SHP77 treated with DMSO at 0.1 percent for 48 hours (cell line): ENCODE measurements at places on chromosomes 4 and X.

DNA sequence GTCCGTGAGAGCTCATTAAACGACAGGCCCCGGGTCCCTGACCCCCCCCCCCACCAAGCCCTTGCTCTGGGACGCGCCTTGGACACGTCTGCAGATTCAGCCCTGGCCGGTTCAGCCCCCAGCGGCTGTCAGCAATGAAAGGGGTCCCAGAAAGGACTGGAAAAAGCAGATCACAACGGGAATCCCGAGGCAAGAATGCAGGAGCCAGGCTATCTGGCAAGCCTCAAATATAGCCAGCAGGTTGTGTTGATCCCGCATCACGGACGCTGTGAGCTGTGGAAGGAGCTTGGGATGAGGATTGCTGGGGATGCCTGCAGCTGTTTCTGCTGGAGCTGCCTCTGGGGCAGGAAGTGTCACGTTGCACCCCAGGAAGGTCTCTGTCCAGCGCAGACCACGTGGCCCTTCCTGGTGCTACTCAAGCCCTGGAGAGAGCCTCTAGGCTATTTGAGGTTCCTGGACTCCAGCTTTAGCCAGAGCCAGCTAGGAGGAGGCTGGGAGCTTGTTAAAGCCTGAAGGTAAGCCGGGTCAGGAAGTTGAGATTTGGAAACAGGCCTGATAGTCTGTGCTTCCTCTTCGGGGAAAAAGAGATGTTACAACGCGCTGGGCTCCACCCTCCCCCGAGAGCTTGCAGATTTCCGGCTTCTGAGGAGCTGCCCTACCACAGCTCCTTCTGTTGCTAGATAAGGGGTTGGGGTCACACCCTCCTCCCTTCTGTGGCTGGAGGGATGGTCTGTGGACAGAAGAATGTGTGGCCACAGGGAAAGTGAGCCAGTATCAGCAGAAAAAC, 19.3 kb upstream of the CSF2RA start:
- no peak for DNase-seq

GRCh38 chr4:39045827-39046221, 13.6 kb upstream of the TMEM156 start:
- no peak for DNase-seq

- no peak for DNase-seq
Observed at GRCh38 chr4:120215350-120215749, 148.7 kb upstream of the MAD2L1 start.

GRCh38 chr4:21992330-21992729, 43.8 kb upstream of the KCNIP4 start:
- DNase-seq = no peak

GRCh38 chr4:120865985-120866384, 56.5 kb downstream of the PRDM5 start:
- no peak for DNase-seq

- DNase-seq = no peak
Observed at GRCh38 chrX:150517303-150517910, 51.0 kb upstream of the MTM1 start.

GRCh38 chrX:127621780-127622179, 430.4 kb downstream of the ACTRT1 start:
- no peak for DNase-seq
